ENCODE measurements at places on chromosomes 5 and 9.

- no peak for DNase-seq
These were observed 8.2 kb upstream of the GLIPR2 start for GRCh38 chr9:36128349-36128748.

- DNase-seq: peak; percentile 77
These were observed 11.9 kb downstream of the EEIG1 start for GRCh38 chr9:127968700-127969383.

GRCh38 chr9:3181049-3181953, 337.4 kb upstream of the PUM3 start:
- DNase-seq: peak; percentile 39

DNA sequence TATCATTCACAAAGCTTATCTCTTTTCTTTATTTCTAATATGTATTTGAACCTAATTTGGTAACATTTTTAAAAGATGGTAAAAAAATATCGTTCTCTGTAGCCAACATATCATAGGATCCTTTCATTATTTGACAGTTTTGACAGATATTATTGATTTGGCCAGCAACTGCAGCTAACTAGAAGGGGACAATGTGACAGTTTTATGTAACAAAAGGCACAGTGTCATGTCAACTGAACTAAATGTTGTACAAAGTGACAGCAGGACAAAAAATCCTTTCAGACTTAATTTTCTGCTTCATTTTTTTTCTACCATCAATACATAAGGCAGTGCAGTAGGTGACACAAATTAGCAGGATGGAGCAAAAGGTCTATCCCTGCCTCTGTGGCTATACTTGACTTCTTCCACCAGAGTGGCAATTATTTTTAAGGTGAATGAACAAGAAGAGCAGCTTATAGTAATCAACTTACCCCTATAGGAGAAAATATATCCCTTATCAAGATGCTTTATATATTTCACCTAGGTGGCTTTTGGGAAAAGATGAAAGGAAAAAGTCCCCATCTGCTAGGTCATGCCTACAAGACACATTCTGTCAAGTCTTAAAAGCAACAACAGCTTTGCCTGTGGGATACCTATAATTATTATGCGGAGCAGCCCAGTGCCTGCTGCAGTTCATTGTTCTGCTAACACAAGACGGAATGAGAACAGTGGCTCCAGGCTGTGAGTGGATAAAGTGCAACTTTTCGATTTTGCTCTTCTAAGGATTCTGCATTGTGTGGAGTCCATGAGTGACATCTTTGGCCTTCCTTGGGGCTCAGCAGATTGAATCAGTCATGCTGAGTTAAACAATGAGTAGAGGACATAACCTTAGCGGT, 694.9 kb downstream of the ISL1 start:
- no peak for DNase-seq

DNA sequence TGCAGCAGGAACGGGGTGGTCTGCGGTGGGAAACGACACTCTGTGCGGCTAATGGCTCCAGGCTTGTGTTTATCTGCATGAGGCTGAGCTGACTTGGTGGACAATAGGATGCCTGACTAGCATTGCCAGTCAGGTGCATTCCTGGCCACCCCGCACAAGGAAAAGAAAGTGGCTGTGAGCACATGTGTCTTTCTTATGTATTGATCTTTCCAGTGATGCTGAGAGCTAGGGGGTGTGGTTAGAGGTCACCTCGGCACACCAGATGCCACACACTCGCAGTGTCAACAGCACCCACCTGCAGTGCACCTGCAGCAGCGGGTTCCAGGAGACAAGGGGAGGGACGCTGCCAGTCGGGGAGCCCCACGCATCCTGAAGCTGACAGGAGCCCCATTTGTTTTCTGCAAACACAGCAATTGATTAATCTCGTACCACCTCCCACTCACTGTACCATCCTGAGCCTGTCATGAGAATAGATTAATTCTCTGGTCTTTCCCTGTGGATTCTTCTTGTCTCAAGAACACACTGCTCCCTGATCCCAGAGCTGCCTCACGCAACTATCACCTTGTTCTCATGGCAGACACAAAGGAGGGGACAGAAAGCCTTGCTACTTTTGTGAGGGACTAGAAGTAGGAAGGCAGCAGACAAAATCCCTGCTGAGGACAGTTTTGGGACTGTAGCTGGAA, 251.7 kb upstream of the WWC1 start:
- no peak for DNase-seq

GRCh38 chr9:119114681-119115080, 254.6 kb downstream of the BRINP1 start:
- DNase-seq: no peak

GRCh38 chr9:23774266-23774665, 51.8 kb downstream of the ELAVL2 start:
- no peak for DNase-seq

DNA sequence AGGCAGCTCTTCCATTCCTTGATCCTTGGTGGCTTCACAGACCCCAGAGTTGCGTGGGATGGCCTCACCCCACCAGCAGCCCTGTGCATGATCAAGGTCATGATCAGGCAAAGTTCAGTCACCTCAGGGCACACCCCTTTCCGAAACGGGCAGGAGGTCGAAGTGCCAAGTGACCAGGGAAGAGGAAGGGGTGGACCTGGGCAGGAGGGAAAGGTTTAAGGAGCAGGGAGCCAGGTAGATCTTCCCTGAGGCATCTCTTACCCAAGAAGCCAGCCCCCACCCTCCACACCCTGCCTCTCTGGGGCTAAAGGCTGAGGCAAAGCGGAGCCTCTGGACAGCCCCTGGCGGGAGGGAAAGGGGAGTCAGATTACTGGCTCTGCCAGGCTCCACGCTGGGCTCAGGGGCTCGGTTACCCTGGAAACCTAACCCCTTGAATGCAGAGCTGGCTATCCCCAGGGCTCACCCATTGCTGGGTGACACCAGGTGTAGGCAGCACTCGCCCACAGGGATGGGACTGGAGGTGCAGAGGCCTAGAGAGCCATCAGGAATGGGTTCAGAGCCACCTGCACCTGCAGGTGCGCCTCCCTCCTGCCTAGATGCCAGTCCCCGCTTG, 3.6 kb downstream of the MGAT4B start:
- no peak for DNase-seq

- DNase-seq: no peak
These were observed 151.4 kb downstream of the LPAR1 start for GRCh38 chr9:110886832-110887231.

DNA sequence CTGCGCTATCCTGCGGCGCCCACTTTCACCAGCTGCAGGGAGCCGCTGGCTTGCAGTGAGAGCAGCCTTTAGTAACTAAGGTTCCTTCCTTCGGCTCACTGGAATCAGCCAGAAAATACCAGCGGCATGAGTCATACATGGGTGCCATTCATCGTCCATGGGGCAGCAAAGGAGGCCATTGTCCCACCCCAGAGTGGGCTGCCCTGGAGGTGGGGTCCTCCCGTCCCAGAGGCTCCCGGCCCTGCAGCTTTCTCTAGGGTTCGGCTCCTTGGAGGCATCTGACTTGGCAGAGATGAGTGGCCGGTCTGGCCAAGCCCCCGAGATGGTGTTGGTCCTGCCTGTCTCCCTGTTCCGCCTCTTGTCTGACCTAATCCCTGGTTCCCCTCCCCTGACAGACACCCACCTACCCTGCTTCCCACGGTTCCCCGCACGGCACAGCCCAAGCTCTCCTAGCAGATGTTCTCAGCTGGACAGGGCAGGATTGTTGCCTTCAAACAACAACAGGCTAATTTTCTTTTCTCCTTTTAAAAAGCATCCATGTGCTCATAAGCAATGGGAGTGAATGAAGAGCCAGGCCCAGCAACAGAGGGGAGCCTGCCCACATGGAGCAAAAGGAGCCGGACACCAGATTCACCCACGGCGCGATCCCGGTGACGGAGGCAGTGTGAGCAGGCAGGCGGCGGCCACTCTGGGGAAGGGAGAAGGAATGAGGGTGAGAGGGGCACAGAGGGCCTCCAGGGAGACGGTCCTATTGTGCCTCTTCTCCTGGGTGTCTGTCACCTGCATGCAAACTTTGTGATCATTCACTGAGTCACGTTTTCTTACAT, 97.0 kb upstream of the COL5A1 start:
- no peak for DNase-seq

DNA sequence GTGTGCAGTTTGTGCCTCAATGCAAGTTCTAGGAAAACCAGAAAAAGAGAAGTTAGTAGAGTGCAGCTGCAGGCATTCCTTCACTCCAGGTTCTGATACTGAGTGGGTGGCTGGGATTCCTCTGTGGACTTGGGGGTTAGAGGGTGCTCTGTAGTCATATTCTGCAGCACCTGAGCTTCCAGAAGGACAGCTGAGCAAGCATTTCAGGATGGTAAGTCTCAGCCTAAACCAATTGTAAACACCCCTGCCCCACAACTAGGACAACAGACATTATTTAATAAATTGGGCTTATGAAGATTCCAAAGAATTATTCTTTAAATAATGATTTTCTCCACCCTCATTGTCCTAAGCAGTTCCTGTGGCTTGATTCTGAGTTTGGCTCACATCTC, 9.1 kb downstream of the FAXDC2 start:
- no peak for DNase-seq

DNA sequence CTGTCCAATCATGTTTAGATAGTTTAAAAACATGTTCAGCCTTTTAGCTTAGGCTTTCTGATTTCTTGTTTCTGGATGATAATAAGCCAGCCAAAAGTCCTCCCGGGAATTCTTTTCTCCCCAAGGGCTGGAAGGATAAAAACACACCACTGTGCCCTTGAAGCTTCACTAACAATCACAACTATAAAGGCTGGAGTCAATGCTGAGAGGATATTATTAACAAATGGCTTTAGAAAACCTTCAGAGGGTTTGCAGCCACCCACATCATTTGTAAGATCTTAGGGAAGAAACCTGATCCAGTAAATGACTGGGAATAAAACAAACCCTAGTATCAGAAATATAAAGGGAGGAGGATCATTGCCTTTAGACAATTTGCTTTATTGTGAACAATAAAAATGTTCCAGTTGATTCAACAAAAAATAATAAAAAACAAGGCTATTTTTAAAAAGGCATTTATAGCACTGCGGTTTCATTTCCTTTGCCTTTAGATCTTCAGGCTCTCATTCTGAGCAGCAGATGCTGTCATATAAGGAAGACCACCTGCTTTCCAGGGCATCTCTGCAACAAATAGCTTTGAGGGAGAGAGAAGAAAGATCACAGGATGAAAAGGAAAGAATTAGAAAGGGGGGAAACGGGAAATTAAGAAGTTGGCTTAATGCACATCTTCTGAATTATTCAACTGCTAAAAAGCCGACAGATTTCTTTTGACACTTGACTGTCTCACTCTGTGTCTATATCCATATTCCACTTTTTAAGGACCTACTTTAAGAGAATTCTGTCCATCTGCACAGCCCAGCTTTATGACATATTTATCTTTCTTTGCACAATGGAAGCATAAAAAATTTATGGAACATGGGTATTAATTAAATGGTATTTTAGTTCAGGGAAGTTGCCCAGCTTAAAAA, 277.2 kb upstream of the SLC24A2 start:
- no peak for DNase-seq

- DNase-seq: no peak
These were observed 140.1 kb downstream of the NR3C1 start for GRCh38 chr5:143263272-143263810.

GRCh38 chr5:34691326-34691725, 35.2 kb downstream of the RAI14 start:
- no peak for DNase-seq

- DNase-seq: no peak
These were observed 37.7 kb upstream of the PCSK1 start for GRCh38 chr5:96470785-96471184.

DNA sequence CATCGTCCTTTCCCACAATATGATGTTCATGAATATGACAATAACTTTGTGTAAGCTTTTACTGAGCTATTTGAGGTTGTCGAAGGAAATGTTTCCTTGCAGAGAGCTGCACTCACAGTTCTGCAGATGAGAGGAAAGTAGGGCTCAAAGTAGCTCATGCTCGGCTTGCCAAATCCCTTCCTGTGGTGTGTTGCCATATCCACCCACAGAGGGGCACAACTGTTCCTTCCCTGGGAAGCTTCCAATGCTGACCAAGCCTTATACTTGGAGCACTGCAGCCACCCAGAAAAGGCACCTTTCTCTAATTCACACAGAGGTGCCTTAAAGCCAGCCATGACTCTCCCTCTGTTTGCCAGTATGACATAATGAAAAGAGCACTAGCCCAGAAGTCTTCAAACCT, 390.3 kb downstream of the CAAP1 start:
- DNase-seq: no peak

- DNase-seq: no peak
These were observed 4.0 kb downstream of the SNX30 start for GRCh38 chr9:112754578-112754977.

DNA sequence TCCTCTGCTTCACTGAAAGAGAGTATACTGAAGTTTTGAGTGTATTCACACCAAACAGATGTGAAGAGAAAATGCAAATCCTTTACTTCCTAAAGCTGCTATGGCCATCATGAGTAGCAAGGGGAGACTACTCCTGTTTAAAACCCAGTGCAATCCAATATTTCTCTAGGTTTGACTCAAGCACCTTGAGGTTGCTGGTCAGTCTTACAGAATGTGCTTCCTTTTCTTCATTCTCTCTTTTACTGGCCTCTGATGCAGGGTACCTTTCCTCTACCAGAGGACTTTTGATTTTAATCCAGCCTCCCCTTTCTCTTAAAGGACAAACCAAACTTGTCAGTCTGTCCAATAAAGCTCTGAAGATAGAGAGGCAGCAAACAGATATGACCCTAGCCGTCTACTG, 98.1 kb upstream of the TLE4 start:
- DNase-seq: no peak

- DNase-seq: no peak
These were observed 101.8 kb upstream of the TAF11L2 start for GRCh38 chr5:17396247-17396646.

DNA sequence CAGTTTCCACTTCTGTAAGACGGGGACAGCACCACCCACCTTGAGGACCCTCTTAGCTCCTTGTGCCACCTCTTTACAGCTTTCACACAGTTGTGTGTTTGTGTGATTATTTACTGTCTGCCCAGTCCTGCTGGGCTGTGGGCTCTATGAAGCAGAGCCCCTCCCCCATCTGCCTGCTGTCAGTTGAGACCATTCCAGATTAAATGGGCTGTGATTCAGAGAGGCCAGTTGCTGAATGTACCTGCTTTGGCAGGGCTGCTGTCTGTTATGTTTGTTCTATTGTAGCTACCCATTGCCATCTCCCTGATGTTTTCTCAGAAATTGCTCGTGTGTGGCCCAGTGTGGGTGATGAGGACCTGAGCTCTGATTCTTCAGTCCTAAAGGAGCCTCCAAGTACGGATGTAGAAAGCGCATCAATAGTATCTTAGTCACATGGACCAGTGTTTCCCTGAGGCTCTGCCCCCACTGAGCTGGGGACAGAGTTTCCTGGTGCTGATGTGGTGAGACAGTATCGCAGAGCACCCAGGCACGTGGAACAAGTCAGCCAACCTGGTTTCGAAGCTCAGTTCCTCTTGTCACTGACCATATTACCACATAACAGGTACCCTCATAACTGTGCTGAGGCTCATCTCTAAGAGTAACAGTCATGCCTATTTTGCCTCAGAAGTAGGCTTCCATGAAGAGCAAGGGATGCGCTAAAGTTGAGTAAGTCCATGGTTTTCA, 3.7 kb downstream of the ANGPTL2 start:
- no peak for DNase-seq

- DNase-seq: no peak
These were observed 189.2 kb downstream of the FSTL4 start for GRCh38 chr5:133423011-133423617.

DNA sequence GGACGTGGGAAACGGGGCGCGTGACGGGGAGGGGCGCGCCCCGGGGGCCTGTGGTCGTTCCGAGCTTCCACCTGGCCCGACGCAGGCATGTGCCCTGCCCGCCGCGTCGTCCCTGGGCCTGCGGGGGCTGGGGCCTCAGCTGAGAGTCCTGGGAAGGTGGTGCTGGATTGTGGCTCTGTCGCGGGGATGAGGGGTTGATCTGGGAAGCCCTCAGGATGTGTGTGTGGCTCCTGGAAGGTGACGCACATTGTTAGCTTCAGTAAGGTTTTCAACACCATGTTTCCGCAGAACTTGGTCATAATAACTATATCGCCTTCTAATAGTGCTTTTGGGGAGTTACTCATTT, 589.1 kb downstream of the MTRR start:
- DNase-seq: no peak
